ENCODE measurements at places on chromosomes 3 and 15.
A peak's percentile ranks its signal among the peaks of the same experiment; 100 is the strongest.

- DNase-seq: no peak
Measured at GRCh38 chr3:112446343-112446742, 52.9 kb downstream of the BTLA start.

DNA sequence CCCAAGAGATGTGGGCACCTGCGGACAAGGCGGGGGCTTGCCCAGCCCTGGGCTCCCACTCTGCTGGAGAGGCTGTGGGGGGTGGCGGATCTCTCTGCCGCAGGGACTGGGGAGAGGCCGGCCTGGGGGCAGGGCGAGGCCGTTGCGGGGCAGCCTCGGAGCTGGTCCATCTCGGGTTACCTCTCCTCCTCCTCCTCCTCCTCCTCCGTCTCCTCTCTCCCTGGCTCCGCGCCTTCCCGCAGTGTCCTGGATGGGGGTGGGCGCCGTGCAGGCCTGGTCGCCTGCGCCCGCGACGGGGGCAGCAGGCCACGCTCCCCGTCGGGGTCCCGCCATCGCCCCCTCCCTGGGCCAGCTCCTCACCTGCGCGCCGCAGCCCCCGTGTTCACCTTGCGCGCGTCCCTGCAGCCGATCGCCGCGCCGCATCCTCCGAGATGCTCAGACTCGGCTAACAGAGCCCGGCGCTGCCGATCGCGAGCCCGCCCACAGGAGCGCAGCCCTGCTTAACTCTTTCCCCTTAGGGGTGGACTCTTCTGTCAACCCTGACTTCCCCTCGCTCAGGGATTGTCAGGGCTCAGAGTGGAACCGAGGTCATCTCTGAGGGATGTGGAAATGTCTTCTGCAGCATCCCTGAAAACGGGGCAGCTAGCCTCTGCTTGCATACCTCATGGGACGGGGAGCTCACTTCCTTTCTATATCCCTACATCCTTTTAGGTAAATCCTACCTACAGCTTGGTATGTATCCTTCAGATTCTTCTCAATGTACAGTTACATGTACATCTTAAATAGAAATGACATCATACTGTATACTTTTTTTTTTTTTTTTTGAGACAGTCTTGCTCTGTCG lies at the start of gene PRRT3:
Gene PRRT3, minus strand, starts transcription at position 447 of the 844 bp plus-strand sequence. CDS start 2,293 bp downstream, outside the sequence.
- DNase-seq: peak; percentile 56

GRCh38 chr3:11558411-11558903 lies 85.3 kb downstream of the VGLL4 start:
- no peak for DNase-seq

GRCh38 chr15:100252779-100253417 lies 88.9 kb downstream of the ADAMTS17 start:
- no peak for DNase-seq

- DNase-seq: no peak
Measured at GRCh38 chr3:30186741-30187219, 419.6 kb upstream of the TGFBR2 start.

GRCh38 chr3:194237110-194237509 lies 101.2 kb downstream of the HES1 start:
- DNase-seq: no peak

- DNase-seq: no peak
Measured at GRCh38 chr3:133374708-133375402, 25.0 kb upstream of the BFSP2 start.

DNA sequence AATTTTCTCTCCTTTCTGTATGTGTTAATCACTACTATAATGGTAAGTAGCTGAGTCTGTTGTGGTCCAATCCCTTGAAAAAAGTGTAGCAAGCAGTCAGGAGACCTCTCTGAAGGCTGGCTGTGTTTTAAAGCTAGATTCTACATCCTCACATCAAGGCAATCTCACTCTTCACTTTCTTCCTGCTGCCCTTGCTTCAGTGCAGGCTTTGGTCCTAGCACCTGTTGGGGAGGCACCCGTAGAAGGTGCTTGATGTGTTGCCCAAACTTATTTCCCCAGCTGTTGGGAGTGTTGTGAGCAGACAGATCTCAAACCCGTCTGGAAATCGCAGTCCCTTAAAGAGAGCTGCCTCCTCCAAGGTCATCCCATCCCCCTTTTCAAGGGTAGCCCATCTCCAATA lies 8.6 kb downstream of the FRMD4B start:
- DNase-seq: no peak

DNA sequence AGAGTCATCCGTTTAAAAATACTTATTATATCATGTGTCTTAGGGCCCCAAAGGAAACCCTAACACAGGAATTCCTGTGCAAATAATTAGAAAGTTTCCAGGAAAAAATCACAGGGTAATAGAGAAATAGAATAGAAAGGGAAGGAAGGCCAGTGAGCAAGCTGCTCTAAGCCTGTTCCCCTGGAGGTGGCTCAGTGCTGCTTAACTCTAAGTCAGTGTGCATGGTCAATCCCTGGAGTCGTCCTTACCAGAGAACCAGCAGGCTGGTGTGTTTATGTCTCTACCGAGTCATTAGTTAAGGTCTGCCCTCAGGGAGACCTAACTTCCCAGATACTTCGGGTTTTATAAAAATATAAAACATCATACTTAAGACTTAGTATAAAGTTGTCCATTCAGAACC lies 21.0 kb upstream of the MCF2L2 start:
- no peak for DNase-seq

GRCh38 chr3:138625707-138626365 lies 17.3 kb downstream of the FAIM start:
- DNase-seq: no peak

DNA sequence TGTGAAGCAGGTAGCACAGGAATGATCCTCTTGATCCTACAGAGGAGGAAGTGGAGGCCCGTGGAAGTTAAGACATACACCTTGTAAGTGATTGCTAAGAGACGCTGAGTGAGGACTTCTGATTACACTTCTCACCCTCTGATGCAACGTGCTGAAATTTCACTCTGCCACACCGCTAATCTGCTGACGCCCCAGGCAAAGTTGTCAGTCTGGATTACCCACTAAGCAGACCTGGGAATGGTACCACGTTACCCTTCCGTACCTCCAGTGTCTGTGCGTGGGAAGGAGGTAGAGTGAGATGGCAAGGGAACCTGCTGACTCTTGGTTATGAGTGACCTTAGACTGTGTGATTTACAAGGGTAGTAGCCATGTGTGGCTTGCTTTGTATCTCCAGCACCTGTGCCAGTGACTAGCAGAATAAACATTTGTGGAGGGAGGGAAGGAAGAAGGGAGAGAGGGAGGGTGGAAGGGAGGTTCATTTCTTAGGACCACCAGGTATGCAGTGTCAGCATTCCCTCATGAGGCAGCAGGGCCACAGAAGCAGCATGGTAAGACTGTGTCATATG lies 115.0 kb downstream of the ALDH1A2 start:
- DNase-seq: no peak

GRCh38 chr3:8713901-8714759 lies 19.5 kb upstream of the CAV3 start:
- DNase-seq: no peak

GRCh38 chr3:52420388-52420787 lies 24.5 kb downstream of the SEMA3G start:
- no peak for DNase-seq

- no peak for DNase-seq
Measured at GRCh38 chr3:4674216-4674615, 181.1 kb downstream of the ITPR1 start.

DNA sequence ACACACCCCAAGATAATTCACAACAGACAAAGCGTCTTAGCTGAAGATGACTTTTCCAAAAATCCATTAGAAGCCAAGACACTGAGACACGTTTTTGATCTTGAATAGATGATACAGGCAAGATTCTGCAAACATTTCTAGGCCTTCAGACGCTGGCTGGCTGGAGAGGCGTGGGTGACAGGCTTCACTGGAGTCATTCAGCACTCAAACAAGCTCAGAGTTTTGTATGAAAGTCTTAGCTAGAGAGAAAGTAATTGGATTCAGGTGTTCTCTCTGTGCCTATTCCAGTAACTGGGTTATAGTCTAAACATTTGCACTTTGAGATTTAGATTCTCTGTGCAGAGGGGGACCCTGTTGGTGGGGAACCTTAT lies 147.7 kb upstream of the BHLHE40 start:
- no peak for DNase-seq

DNA sequence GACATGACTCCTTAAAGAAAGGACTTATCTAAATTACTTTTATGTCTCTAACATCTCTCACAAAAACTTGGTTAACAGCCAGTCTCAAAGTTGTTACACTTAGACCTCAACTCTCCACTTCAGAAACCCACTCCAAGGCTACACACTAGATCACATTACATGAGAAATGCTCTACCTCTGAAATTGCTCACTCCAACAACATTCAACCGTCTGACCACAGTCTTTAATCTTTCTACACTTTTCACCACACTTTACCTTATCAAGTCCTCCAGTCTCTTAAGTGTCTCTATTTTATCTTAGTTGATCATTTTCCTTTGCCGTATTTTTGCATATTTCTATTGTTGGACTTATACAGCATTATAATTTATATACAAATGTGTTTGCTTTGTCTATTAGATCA lies 5.8 kb downstream of the SLC12A6 start:
- no peak for DNase-seq

DNA sequence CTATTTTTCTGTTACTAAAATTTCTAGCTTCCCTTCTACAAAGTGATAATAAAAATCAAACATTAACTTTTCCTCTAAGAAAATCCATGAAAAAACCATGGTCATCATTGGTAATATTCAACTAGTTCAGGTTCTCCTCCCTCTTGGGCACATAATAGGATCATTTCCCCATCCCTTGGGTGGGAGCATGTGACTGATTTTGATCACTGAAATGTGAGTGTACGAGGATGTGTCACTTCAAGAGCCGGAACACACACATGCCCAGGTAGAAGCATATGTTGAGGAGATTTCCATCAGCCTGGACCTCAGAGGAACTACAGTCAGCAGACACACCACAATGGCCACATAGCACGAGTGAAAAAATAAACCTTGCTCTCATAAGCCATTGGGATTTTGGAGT lies 36.1 kb downstream of the AP3S2 start:
- no peak for DNase-seq

- DNase-seq: no peak
Measured at GRCh38 chr3:168197162-168197561, 101.4 kb upstream of the GOLIM4 start.

DNA sequence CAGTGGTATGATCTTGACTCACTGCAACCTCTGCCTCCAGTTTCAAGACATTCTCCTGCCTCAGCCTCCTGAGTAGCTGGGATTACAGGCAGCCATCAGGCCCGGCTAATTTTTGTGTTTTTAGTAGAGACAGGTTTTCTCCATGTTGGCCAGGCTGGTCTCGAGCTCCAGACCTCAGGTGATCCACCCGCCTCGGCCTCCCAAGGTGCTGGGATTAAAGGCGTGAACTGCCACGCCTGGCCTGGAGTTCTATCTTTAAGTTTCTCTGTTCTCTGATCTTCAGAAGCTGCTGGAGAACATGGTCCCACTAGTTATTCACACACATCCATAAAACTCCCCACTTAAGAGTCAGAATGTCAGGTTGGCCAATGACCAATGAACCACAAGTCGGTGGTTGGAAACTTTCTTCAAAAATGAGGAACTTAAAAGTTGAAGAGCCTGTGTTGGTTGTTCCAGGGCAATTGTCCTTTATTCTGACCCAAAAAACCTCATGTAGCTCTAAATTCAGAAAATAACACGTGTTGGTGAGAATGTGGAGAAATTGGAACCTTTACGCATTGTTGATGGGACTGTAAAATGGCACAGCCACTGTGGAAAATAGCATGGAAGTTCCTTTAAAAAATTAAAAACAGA lies 55.9 kb upstream of the PIK3CB start:
- DNase-seq: no peak

DNA sequence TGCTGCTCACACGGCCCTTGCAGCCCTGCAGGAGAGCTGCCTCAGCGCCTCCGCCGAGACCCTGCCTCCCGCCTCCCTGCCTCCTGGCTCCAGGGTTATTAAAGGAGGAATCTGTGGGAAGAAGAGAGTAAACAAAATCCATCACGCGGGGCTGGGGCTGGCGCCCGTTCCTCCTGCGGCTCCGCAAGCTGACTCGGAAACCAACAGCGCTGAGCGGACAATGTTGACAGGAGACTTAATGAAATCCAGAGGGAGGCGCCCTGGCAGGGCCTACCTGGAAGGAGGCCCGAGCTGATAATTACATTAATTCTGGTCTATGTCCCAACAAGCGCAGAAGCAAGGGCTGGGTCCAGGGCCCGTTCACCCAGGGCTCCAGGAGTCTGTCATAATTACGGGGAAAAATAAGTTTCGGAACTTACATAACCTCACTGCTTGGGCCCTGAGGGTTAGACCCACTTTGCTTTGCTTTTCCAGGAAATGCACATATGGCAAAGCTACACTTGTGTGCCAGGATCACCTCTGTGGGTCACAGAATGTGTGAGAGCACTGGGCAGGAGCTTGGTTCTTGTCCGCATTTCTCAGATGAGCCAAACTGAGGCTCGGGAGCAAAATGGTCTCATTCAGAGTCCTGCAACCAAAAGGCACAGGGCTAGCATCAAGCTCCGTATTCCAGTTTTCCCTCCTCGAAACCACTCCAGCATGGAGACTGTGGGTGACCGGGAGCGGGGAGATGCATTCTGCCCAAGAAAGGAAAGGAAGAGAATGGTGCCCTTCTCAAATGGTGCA lies 43.8 kb upstream of the SLC6A6 start:
- DNase-seq: no peak

GRCh38 chr3:119642746-119643473 lies 17.5 kb downstream of the POPDC2 start:
- no peak for DNase-seq

DNA sequence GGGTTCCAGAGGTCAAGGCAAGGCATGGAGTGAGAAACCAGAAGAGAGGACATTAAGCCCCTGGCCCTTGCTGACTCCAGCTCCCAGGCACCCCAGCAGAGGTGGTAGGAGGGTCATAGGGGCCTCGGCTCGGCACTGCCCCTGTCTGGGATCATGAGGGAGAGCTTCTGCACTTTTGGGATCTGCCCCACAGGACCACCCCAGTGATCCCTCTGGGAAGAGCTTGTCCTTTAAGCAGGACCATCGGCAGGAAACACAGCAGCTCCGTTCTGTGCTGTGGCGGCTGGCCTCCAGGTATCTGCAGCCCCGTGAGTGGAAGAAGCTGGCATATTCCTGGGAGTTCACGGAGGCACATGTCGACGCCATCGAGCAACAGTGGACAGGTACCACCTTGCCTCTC lies 35.5 kb downstream of the ANKDD1A start:
- no peak for DNase-seq

- no peak for DNase-seq
Measured at GRCh38 chr3:184619787-184620430, 58.3 kb downstream of the EPHB3 start.

GRCh38 chr15:24901409-24901808 lies 53.4 kb upstream of the SNRPN start:
- no peak for DNase-seq

DNA sequence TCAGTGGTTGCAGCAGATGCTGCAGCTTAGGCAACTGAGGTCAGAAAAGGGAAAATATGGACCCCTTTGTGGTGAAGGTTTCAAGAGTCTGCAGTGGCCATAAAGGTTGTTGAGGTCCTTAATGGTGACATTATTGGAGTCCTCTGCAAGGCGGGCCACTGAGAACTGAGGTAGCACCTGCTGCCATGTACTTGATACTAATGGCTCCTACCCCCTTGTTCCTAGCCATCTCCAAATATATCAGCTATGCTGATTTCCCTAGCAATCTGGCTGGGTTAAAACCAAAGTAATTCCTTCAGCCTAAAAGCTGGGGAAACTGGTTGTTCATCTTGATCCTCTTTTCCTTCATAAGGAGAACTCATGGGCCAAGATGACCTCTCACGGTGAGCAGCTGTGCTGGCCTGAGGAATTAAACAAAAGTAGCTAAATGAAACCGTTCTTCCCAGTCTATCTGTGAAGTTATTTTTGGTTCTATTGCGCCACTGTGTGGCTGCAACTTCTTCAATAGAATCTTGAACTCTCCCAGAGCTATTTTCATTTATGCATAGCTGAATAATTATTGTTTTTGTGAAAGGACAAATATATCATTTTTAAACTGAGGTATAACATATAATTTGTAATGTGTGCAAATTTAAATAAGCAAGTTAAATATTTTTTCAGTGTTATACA lies 76.1 kb upstream of the PLSCR4 start:
- DNase-seq: no peak
